CD4-positive, alpha-beta T cell treated with Interleukin-10 for 1 hour (primary cell): ENCODE measurements at places on chromosomes 4 and X.
A peak's percentile ranks its signal among the peaks of the same experiment; 100 is the strongest.

- DNase-seq, result peak; percentile 61
Observed at GRCh38 chrX:16695079-16695676, 17.3 kb downstream of the CTPS2 start.

DNA sequence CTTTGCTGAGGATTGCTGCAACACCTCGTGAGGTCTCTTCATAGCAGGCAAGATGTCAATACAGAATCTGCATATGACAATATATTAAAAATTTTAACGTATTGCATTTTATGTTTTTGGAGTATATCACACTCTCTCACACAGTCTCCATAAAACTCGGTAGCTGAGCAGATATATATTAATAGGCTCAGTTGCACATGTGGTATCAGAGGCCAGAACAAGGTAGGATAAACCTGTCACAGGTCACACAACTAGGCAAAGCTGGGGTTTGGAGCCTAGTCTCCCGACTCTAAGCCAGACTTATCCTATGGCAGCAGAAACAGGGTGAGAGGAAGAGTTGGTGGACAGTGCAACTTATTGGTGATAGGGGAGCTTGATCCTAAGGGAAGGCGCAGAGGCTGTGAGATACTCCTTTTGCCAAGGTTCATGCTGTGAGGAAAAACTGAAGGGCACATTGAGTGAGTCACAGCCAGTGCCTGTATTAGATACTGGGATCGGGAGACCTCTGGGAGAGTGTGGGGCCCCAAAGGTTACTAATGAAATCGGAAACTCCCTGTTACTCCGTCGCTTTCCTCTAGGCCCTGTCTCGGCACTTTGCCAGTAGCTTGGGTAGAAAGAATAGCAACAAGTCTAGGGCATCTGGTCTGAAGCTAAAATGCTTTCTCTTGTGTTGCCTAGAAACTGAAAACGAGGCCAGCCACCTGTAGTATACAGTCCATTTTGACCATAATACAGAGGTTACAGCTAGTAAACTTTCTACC lies 195.7 kb downstream of the ARHGAP10 start:
- DNase-seq, result no peak

DNA sequence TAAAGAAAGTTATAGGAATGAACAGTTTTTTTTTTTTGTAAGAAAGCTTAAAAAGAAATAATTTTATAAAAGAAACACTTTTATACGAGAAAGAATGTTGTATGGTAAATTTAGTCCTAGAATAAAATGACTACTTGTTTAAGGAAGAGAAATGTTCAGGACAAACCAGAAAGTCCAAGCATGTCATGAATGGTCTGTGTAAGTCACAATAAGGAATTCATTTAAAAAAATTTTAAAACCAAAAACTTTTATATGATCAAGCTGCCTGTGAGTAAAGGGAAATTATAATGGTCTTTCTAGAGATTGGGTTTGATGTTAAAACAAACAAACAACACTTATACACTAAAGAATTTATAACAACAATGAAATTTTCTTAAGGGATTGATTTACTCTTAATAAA lies 858.9 kb upstream of the PCDH7 start:
- DNase-seq, result no peak

GRCh38 chr4:43875655-43876054 lies 573.0 kb downstream of the KCTD8 start:
- no peak for DNase-seq

DNA sequence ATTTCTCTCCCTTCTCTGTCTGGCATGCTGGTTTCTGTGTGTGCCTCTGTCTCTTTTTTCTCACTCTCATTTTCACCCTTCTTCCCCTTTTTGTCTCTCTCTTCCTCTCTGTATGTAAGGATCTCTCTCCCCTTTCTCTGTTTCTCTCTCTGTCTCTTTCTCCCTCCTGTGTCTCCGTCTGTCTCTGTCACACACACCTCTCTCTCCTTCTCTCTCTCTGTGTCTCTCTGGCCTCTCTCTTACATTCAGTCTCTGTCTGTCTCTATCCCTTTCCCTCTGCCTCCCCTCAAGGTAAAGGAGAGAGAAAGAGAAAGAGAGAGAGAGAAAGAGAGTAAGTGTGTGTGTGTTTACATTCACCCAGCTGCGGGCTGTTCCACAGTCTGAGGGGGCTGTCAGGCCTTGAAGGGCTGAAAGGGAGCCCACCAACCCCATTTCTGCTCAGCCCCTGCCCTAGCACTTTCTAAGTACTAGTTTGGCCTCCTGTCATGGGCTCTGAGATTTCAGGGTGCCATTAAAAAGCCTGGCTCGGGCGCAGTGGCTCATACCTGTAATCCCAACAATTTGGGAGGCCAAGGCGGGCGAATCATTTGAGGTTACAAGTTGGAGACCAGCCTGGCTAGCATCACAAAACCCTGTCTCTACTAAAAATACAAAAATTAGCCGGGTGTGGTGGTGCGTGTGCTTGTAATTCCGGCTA lies 9.6 kb upstream of the TSPYL2 start:
- no peak for DNase-seq

DNA sequence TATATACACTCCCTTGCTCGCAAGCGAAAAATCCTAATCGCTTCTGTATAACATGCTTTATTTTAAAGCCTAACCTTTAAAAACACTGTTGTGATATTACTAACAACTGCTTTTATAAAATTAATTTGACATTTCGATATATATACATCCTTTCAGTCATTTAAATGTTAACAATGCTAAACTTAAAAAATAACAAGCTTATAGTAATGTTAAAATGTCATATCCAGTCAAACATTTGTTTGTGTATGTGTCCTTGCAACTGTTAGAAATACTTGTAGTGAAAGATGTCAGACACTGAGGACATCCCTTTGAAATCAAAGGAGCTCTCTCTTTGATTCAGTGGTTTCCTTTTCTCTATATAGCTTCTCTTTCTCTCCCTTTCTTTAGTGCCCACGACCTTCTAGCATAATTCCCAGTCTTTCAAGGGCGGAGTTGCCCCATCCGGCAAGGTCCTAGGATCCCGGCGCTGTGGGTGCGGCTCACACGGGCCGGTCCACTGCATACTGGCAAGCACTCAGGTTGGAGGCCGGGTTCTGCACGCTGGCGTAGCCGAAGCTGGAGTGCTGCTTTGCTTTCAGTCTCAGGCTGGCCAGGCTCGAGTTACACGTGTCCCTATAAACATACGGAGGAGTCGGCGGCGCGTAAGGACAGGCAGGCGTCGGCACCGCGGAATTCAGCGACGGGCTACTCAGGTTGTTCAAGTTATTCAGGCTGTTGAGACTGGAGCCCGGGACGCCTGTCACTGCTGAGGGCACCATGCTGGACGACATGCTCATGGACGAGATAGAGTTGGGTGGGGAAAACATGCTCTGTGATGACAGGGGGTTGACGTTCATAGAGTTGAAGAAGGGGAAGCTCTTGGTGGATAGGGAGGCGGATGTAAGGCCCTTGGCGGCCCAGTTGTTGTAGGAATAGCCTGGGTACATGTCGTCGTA lies 5.0 kb downstream of the PITX2 start:
- no peak for DNase-seq

DNA sequence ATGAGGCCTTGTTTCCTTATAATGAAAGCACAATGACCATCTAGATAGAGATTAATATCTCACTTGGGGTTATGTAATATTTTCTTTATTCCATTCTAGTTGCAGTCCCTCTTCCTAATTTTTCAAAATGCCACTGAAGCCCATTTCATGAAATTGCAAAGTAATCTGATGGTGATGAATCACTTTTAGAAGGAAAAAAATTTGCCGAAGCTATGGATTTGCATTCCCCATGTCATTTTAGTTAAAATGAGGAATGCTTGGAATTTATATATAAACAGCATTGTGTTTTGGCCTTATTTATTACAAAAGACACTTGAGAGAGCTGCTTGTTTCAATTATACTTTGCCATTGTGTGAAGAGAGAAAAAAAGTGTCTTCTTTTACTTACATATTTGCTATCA lies 241.7 kb upstream of the TEX13A start:
- no peak for DNase-seq

- DNase-seq, result no peak
Observed at GRCh38 chr4:180811556-180811955, 1431.6 kb upstream of the TENM3 start.

- no peak for DNase-seq
Observed at GRCh38 chr4:111362941-111363361, 740.1 kb upstream of the PITX2 start.

DNA sequence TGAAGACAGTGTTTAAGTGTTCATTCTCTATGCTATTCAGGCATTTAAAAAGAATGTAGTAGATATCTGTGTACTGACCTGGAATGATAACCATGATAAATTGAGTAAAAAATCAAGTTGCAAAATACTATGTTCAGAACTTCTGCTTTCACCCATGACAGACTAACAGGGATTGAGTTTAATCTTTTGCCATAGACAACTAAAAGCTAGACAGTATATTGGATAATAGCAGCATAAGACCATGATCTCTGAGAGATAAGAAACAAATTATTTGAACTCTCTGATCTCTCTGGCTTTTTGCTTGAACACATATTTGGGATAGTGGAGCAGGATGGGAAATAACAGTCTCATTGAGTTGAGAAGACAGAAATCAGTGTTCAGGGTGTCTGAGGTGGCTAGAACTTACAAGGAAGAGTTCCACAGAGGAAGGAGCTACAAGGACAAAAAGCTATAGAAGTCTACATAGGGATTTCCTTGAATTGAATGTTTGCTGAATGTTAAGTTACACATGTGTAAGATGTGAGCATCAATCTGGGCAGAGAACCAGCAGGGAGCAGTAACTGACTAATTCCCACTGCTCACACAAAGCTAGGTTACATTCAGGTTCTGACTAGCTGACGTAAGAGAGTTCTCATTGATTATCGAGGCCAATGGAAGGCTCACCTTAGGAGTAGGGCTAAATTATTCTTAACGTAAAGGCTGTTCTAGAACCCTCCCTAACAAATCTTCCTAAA lies 60.4 kb downstream of the SLC30A9 start:
- DNase-seq, result no peak

DNA sequence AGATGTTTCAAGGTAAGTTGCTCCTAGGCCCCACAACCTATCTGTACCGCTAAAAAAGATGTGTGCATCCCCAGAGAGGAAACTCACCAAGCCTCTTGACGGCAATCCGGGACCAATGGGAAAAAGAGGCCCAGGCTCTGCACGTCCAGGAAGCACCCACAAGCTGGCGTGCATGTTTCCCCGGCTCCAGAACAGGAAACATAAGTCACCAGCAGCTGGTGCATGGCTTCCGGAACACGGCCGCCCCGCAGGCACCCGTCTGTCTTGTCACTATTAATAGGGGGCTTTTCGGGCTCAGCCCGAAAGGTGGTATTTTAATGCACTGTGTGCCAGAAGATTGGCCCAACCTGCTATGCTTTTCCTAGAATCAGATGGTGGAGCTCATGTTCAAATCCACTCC lies 22.2 kb downstream of the CRMP1 start:
- no peak for DNase-seq
